Activated T-cell treated with anti-CD3 and anti-CD28 coated beads for 1 hour (primary cell): ENCODE measurements at places on chromosomes 13 and 19.

DNA sequence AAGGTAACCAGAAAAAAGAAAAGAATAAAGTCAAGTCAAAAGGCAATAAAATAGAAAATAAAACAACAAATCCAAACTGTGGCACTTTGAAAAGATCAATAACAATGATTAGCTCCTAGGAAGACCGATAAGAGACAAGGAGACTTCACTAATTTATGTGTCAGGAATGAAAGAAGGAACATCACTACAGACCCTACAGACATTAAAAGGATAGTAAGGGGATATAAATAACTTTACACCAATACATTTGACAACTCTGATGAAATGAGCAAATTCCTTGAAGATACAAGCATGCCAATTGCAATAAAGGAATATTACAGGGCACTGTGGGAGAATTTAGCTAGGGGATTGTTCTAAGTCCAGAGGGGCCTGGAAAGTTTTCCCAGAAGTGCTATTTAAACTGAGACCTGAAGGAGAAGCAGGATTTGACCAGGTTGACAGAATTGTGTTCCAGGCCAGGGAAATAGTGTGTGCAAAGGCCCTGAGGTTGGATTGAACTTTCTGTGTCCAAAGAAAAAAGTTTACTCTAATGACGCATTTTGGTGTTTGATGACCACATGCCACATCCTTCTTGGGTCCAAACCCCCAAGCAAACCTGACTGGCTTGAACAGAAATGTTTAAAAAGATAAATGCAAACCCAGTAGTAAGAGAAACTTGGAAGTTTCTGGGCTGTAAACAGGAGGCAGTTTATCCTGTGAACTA is 1.6 kb upstream of the C19orf38 start:
- DNase-seq = no peak

GRCh38 chr19:32798201-32798600 is 71.4 kb downstream of the SLC7A9 start:
- DNase-seq = no peak

GRCh38 chr19:54147676-54148075 is 10.1 kb downstream of the CNOT3 start:
- DNase-seq = no peak

DNA sequence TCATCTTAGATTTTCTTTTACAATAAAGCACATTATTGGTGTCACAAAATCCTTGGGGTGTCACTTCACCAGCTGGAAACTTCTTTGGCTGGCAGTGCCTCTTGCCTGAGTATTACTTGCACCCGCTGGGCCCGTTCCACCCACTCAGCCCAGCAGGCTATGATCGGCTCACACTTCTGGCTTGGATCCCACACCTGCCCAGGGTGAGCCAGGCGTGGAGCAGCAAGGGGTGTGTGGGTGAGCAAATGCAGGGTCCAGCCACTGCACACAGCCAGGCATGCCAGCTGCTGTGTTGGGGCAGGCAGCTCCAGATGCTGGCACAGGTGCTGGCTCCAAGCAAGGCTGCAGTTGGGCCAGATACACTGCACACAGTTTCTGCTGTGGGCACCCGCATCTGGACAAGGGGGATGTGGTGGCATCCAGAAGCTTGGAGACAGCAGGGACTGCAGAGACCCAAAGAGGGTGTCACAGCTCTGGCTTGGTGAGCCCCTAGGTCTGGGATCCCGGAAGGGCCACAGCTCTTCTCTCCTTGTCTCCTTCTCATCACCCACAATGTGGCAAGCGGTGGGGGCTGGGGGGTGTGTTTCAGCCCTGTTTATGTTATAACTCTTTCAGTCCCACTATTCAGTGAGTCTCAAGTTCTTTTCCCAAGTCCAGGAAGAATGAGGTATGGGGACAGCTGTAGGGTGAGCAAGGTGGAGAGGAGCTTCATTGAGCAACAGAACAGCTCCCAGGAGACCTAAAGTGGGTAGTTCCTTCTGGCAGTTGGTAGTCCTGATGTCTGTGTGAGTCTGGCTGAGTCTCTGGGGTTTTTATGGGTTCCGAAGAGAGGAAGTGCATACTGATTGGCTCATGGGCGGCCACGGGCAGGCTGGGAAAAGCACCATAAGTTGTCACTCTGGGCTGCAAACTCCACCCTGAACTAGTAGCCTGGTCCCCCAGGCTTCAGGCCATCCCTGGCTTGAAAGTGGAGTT is 25.3 kb upstream of the TBC1D4 start:
- no peak for DNase-seq

GRCh38 chr13:46404733-46405100 is 17.7 kb upstream of the RUBCNL start:
- DNase-seq = no peak

DNA sequence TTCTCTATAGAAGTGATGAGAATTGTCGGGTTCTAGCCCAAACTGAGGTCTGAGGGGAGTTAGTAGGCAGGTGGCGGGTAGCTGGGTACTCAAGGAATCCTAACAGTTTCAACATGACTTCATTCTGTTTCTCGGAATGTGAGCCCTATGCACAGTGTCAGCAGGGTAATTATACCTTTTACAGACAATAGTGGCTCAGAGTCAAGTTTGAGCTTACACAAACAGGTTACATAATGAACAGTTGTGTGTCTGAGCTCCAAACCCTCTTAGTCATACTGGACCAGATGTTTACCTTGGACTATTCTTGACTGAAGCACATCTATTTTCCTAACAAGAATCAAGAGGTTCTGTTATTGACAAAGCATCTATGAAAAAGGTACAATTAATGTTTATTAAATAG is 1066.7 kb upstream of the PCDH20 start:
- DNase-seq = no peak

DNA sequence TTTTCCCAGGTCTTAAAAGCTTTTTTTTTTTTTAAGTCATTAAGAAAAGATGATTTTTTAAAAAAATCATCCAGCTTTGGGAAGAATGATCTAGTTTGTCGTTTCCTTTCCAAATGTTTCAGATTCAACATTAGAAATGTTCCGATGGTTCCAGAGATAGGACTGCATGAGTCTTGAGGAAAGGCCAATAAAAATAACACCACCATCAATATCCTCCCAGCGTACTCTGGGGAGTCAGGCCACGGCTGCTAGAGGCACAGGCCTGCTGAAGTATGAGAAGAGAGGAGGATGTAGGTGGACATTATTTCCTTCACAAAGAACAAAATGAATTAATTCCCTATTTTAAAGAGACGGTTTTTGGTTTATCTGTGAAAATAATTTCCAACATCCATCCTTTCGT is 60.0 kb upstream of the SHISA2 start:
- DNase-seq = no peak

DNA sequence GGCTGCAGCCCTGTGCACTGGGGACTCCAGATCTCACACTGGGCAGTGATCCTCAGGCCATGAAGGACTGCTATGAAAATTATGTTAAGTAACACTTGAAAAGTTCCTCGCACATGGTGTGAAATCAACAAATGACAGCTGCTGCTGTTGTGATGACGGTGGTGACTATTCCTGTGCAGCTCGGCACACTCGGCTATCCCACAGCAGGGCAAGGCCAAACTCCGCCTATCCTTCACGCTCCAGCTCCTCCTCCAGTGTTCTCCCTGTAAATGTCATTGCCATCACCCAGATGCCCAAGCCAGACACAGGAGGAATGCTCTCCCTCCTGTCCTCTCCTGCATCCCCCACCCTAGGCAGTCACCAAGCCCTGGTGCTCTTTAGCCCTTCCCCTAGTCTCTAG is 31.3 kb downstream of the GRIK5 start:
- DNase-seq = no peak

DNA sequence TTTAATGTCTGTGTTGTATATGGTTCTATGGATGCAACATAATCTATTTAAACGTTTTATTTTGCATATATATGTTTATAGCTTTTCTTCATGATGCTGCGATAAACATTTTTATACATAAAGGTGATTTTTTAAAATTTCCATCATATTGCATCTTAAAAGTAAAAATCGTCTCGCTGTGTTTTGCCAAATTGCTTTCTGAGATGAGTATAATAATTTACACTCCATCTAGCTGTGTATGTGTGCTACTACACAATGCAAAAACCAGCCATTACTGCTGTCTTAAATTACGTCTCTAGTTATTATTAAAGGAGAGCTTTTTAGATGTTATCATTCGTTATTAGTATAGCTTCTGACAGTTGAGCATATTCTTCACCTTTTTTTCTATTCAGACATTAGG is 37.2 kb downstream of the METTL21C start:
- no peak for DNase-seq

GRCh38 chr13:51218626-51219025 is 3.6 kb upstream of the FAM124A start:
- DNase-seq = no peak

GRCh38 chr13:109569958-109570711 is 216.2 kb downstream of the IRS2 start:
- DNase-seq = peak; percentile 5

DNA sequence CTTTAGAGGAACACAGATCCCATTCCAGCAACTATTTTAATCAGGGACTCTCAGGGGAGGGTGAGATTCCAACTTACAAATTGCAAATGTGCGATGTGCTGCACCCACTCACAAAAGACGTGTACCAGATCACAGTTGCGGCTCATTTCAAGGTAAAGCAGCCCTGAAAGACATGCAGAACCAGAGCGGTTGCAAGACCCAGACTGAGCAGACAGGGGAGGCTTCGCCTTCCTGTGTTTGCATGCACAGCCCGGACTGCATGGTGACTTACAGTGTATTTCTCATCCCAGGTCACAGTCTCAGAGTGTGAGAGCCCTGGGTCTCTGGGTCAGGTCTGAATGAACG is 84.6 kb downstream of the ATP11A start:
- DNase-seq = no peak

DNA sequence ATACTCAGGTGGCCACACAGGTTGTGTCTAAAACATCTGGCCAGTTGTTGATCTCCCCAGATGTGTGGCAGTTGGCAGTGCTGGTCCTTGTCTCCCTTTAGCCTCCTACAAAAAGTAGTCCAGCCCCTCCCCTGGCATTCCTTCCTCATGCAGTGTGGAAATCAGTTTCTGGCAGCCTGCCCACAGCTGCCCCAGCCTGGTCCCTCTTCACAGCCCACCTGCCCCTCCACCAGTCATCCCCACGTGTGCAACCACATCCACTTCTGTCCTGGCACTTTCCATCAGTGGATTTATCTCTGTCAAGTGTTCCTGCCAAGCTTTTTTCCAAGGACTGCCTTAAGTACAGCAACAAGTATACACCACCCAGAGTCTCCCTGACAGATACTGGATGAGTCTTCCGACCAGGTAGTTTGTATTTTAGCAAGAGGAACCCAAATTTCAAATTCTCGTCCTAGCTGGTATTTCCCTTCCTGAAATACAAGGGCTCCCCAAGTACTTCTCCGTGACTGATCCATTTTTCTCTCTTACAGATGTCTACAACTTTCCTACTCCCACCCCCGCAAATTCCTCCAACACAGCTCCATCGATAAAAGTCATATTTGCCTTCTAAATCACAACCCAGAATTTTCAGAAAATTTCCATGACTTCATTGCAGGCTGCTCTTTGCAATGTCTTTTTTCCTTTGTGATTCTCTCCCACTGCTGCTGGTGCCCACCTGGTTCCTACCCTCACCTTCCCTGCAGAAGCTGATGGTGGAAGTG is 313.5 kb downstream of the FOXO1 start:
- DNase-seq = no peak

- DNase-seq = no peak
These were observed 13.0 kb downstream of the LRP3 start for GRCh38 chr19:33207040-33207620.

DNA sequence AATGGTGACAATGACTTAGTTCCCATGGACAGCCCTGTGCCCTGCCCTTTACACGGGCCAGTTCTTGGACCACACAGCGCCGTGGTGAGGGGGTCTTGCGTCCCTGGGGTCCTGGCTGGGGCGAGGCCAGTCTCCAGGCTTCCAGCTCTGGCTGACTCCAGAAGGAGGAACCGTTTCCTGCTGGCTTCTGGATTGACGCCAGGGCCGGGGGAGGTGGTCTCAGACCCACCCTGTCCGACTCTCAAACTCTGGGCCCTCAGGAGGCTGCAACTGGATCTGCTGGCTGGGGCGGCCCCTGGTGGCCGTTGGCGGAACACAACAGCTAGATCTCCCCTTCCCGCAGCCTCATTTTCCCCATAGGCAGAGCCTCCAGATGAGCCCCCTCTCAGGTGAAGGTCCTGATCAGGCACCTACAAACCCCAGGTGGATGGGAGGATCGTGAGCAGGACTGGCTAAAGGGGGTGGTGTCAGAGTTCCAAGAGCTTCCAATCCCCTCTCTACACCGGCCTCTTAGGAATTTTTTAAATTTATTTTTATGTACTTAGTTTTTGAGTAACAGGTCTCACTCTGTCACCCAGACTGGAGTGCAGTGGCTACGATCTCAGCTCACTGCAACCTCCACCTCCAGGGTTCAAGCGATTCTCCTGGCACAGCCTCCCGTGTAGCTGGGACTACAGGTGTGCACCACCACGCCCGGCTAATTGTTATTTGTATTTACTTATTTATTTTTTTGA is 8.0 kb downstream of the CCDC194 start:
- DNase-seq = peak; percentile 58

DNA sequence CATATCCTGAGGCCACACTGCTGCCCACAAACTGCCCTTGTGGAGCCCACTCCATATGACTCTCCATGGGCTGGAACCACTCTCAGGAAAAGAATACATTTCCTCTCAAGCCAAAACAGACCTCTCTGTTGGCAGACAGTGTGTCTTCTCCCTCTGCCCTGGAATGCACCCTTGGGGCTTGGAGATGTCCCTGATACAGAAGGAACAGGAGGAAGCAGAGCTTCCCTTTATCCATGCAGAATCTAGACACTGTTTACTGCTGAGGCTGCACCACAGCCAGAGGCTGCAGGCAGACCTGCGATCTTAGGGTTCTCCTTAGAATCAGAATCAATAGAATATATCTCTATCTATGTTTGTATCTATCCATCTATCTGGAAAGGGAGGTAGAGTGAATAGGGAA is 26.8 kb upstream of the CYP4F8 start:
- DNase-seq = no peak

- no peak for DNase-seq
These were observed 1615.4 kb downstream of the EFNB2 start for GRCh38 chr13:104920091-104920490.

DNA sequence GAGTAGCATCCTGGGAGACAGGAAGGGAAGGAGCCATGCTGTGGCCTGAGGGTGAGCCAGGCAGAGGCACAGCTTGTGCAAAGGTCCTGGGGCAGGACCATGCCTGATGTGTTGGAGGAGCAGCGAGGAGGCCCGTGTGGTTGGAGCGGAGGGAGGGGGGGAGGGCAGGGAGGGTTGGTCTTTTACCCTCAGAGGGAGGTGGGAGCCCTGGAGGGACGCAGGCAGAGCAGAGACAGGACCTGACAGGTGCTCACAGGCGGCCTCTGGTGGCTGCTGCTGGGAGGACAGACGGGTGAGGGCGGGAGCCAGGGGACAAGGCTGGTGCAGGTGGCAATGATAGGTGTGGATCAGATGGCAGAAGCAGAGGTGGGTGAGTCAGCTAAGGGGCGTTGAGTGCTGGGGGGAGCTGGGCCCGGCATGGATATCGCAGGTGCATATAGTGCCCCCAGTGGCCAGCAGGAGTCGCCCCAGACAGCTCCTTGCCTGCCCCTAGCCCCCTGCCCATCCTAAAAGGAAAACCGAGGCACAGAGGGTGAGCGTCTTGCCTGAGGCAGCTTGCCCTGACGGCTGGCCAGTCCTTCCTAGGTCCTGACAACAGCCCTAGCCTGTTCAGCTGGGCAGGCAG is 9.8 kb upstream of the GNA15 start:
- DNase-seq = peak; percentile 72
